ENCODE measurements at places on chromosomes 12 and 14.
A peak's percentile ranks its signal among the peaks of the same experiment; 100 is the strongest.

DNA sequence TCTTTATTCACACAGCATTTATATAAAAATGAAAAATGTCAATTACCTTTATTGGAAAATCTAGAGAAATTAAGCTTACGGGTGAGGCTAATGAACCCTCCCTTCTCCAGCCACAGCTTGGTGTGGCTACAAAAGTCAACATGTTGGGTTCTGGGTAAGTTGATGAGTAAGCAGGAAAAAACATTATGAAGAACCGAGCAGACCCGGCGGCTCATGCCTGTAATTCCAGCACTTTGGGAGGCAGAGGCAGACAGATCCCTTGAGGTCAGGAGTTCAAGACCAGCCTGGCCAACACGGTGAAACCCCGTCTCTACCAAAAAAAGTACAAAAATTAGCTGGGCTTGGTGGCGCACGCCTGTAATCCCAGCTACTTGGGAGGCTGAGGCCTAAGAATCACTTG is 10.9 kb downstream of the NAA25 start:
- DNase-seq: no peak

DNA sequence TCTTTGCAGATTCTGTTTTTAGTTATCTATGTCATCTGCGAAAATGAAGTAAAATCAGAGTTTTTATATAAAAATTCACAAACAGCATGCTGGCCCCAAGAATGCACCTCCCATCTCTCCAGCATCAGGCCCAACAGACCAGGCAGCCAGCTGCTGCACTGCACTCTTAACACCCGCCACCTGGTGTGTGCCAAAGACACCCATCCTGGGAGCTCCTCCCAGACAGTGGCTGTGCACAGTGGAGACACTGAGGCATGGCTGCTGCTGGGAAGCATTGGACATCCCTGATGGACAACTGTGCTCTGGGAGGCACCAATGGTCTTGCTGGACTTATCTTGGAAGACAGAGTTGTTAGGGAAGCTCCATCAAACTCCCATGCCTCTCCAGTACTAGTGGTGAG is 817.2 kb downstream of the TMEM121 start:
- no peak for DNase-seq

DNA sequence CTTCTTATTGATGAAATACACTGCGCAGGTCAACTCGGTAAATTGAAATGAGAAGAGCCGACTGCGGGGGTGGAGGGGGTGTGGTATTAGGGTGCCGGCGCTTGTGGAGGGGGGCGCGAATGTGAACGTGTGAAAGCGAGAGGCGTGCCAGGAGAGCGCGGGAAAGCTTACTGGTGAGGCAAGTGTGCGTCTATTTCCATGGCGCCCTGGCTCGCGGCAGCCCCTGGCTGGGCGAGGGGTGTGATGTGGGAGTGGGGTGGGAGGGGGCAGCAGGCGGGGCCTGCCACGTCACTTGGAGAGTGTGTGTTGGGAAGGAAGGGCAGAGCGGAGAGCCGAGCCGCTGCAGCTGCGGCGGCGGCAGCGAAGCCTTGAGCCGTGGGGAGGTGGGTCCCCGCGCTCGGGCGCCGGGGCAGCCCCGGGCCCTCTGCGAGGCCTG is 88.8 kb downstream of the GALNT8 start:
- no peak for DNase-seq

GRCh38 chr12:41983856-41984255 is 160.8 kb downstream of the GXYLT1 start:
- no peak for DNase-seq

GRCh38 chr12:124675881-124676713 is 108.7 kb upstream of the NCOR2 start:
- no peak for DNase-seq

DNA sequence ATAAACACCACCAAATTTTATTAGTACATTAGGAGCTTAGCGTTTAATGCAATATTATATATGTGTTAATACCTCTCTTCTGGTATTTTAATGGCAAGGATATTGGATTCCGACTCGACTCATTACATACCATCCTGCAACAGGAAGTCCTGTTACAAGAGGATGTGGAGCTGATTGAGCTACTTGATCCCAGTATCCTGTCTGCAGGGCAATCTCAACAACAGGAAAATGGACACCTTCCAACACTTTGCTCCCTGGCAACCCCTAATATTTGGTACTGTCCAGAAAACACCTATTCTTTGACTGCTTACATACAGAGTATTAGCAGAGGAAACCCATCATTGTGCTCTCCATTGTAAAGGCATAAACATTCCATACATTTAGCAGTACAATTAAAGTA is 45.2 kb downstream of the VEZT start:
- DNase-seq: no peak

DNA sequence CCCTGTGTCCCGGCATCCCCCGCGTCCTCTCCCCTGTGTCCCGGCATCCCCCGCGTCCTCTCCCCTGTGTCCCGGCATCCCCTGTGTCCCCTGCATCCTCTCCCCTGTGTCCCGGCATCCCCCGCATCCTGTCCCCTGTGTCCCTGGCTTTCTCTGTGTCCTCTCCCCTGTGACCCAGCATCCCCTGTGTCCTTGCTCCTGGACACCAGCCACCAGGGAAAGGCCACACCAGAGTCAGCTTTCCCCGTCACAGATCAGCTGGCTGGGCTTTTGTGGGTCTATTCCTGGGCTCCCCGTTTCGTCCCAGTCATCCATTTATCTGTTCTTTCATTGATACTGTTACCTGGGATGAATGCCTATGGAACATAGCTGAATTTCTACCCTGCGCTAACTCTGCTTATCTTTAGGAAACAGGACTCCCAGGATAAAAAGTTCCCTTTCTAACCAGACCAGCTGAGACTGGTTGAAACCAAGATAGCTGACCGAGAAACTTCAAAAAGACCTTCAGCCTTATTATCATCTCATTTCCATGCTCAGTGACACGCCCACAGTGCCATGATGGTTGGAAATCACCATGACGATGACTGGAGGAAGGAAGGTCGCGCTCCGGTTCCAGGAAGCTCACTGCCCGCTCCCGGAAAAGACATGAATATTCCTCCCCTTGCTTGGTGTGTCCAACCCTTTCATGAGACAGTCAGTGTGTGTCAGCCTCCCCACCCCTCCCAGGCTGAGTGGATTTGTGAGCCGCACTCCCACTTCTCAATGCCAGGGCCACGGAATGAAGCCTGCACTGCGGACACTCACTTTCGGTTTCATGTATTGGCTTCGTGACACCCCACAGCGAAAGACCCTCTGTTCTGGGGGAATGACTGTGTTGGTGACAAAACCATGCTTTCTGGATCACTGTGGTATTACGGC is 276.4 kb upstream of the SFSWAP start:
- DNase-seq: no peak

- no peak for DNase-seq
Observed at GRCh38 chr14:41498959-41499358, 107.7 kb upstream of the LRFN5 start.

DNA sequence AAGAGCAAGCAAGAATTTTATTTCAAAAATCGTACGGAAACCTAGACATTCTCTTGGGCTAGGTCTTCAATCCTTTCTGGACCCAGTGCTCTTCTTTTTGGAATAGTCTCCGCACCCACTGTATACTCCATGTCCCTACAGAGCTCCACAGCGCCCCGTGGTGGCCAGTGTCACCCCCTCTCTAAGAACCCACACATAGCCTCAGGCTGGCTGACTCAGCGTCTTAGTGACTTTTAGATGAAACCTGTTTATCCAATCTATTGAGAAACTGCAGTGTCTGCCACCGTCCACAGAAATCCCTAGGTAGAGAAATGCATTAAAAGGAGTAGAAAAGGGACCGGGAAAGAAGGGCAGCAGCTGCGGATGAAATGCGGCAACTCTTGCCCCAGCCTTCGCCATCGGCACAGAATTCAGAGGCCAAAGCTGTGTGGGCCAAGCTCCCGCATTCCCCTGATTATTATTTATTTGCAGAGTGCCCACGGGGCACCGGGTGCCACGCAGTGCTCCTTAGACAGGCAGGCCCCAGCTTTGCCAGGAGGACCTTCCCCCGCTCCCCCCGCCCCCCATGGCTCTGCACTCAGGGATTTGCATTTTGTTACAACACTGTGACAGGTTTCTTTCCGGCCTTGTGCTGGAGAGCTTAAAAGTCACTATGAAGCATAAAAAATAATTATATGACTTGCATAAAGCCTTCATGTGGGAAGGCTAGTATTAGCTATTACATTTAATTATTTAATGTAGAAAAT is 170.1 kb upstream of the FKBP4 start:
- no peak for DNase-seq

DNA sequence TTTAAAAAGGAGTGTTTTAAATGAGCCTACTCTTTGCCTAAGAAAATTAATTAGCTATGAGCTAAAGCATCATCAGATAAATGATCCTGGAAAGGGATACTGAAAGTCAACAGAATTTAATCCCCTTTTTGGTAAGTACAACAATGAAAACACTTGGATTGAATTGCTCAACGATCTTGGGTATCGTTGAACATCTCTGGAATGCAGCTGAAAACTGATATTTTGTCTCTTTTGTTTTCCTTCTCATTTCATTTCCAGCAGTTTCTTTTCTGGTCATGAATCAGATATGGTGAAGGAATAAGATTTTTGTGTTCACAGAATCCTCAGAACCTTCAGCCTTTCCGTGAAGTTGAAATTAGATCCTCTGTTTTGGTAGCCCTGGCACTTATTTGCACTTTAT is 771.2 kb downstream of the FSCB start:
- DNase-seq: no peak

GRCh38 chr12:26768611-26769603 is 64.1 kb downstream of the ITPR2 start:
- DNase-seq: no peak

GRCh38 chr14:37018571-37019240 is 153.7 kb downstream of the SLC25A21 start:
- no peak for DNase-seq

GRCh38 chr12:53098354-53098981 is 1.0 kb downstream of the IGFBP6 start:
- no peak for DNase-seq

DNA sequence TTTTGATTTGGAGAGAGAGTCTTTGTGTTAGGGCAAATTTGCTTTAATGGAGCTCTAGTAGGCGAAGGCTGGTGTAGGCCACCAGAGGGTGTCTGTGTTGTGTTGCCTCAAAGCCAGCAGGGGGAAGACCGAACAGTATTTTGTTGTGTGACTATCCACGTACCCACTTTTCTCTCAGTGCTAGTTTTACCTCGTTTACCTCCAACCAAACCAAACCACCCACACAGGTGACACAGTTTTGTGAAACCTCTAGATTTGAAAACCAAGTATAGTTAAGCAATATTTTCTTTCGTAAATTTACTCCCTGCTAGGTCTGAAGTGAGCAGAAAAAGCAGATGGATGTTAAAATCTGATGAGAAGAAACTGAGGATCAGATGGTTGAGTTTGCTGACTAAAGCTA is 36.3 kb upstream of the NPFF start:
- DNase-seq: peak; percentile 13

DNA sequence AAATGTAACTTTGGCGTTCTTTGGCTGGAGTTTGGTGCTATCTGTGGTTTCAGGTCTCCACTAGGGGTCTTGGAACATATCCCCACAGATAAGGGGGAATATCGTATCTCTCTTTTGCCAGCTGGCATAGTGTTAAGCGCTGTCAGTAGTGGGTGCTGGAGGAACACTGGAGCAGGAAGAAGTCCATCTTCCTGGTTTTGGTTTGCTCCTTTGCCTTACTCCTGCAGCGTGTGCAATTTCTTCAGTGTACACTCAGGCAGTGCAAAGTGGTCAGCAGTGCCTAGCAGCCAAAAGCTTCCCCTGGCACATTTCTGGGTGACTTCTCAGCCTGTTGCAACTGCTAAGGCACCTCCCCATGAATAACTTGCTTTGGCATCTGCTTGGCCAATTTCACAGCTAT is 11.7 kb upstream of the RIPK3 start:
- DNase-seq: no peak

GRCh38 chr12:26360062-26360461 is 164.7 kb downstream of the SSPN start:
- DNase-seq: no peak

- DNase-seq: no peak
Observed at GRCh38 chr12:10241290-10241689, 28.6 kb downstream of the GABARAPL1 start.

- DNase-seq: no peak
Observed at GRCh38 chr14:88426271-88426670, 40.8 kb downstream of the SPATA7 start.

DNA sequence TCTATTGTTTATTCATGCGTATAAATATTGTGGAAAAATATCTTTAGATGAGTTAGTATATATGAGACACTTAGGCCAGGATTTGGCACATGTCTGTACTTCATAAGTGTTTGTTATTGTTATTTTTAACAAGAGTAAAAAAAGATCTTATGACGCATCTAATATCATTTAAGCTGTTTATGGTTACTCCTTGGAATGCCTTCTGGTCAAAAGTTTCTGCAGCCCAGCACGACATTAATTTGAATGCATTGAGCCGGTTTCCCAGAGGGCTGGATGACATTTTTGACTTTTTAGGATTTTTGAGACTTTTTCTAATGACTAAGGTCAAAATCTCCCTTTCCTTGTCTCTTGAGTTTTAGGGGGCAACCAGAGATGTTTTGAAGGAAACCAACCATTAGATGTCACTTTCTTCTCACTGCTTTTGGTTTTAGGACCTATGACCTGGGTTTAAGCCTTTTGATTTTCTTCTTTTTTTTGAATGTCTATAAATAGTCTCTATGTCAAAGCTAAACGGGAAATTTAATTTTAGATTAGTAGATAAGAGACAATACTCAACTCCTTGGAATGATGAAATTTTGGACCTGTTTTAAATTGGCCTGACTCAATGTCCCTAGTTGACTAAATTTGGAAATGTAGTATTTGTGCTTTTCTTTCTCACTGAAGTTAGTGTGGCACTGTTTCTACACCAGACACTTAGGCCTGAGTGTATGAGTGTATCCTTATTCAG is 215.5 kb downstream of the AEBP2 start:
- DNase-seq: no peak

DNA sequence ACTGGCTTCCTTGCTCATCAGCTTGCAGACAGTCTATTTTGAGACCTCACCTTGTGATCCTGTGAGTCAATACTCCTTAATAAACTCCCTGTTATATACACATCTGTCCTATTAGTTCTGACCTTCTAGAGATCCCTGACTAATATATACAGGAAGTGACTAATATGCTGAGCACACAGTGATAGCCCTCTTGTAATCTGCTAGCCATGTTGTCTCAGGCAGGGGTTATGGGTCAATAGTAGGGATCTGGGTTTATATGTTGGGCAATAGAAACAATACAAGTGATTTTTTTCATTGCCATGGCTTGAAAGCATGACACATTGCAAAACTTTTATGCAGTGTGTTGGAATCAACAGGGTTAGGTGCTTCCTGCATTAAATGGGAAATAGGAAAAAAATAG is 562.2 kb downstream of the GALC start:
- no peak for DNase-seq

- no peak for DNase-seq
Observed at GRCh38 chr14:94334872-94335271, 11.7 kb upstream of the SERPINA6 start.

GRCh38 chr14:54857830-54858269 is 44.8 kb downstream of the GCH1 start:
- no peak for DNase-seq

- no peak for DNase-seq
Observed at GRCh38 chr12:127980585-127980984, 286.4 kb upstream of the TMEM132C start.

GRCh38 chr14:89303456-89304435 is 113.3 kb downstream of the FOXN3 start:
- no peak for DNase-seq

GRCh38 chr12:121296618-121297434 is at the start of gene CAMKK2:
Gene CAMKK2, minus strand, starts transcription at chr12:121296709. Its CDS starts 22,183 bp downstream, at chr12:121274526.
- DNase-seq: peak; percentile 77
